Left forelimb (tissue), 1 donor: ENCODE measurements at places on chromosomes 2 and 18.

- no peak for DNase-seq
These were observed 178.7 kb downstream of the EN1 start for GRCh38 chr2:118668431-118669424.

- no peak for DNase-seq
These were observed 23.7 kb downstream of the ICA1L start for GRCh38 chr2:202847693-202848524.

- DNase-seq: peak; percentile 78
These were observed 970 bp upstream of the ADCYAP1 start for GRCh38 chr18:903701-904100.

- DNase-seq: no peak
These were observed 383.6 kb downstream of the DCC start for GRCh38 chr18:52723550-52723970.

DNA sequence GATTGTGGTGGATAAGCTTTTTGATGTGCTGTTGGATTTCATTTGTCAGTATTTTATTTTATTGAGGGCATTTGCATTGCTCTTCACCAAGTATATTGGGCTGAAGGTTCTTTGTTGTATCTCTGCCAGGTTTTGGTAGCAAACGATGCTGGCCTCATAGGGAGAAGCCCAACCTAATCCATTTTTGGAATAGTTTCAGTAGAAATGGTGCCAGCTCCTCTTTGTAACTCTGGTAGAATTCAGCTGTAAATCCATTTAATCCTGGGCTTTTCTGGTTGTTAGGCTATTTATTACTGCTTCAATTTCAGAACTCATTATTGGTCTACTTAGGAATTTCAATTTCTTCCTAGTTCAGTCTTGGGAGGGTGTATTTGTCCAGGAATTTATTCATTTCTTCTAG lies 309.8 kb upstream of the SETBP1 start:
- DNase-seq: no peak

DNA sequence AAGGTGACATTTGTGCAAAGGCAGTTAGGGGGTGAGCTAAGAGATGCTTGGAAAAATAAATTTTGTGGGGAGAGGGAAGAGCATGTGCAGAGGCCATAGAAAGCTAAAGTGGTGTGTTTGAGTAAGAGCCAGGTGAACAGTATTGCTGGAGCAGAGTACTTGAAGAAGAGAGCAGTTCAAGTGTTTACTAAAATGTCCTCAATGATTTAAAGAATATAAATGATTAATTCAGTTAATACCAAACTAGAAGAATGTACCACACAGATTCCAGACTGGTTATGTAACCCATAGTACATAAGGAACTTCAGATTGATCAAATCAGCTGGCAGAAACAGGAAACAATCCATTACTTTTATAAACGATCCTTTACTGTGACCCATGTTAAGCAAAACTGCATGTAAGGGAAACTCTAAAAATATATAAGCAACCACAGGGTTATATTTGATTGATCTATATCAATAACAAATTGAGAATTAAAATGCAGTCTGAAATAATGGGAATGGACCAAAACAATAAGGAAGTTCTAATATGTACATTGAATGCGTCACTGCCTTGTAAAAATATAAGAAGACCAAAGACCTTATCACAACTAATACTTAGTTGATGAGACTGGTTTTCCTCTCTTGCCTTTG lies 76.9 kb downstream of the LDAH start:
- no peak for DNase-seq

DNA sequence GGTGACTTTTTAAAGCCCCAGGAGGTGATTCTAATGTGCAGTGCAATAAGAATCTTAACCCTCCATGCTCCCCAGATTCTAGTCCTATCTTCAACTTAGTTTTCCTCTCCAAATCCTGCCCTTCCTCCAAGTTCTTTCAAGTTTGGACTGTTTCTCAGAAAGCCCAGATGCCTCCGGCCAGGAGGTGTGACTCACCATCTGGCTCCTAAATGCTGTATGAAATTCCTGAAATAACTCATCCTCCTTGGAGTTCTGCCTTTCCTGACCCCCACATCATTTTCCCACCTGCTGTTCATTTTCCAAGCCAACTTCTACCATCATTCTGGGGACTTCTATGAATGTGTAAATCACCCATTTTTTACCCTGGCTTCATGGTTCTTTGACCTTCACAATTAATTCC lies 118.2 kb upstream of the NOL4 start:
- no peak for DNase-seq
